ENCODE measurements at places on chromosomes 4 and X.

DNA sequence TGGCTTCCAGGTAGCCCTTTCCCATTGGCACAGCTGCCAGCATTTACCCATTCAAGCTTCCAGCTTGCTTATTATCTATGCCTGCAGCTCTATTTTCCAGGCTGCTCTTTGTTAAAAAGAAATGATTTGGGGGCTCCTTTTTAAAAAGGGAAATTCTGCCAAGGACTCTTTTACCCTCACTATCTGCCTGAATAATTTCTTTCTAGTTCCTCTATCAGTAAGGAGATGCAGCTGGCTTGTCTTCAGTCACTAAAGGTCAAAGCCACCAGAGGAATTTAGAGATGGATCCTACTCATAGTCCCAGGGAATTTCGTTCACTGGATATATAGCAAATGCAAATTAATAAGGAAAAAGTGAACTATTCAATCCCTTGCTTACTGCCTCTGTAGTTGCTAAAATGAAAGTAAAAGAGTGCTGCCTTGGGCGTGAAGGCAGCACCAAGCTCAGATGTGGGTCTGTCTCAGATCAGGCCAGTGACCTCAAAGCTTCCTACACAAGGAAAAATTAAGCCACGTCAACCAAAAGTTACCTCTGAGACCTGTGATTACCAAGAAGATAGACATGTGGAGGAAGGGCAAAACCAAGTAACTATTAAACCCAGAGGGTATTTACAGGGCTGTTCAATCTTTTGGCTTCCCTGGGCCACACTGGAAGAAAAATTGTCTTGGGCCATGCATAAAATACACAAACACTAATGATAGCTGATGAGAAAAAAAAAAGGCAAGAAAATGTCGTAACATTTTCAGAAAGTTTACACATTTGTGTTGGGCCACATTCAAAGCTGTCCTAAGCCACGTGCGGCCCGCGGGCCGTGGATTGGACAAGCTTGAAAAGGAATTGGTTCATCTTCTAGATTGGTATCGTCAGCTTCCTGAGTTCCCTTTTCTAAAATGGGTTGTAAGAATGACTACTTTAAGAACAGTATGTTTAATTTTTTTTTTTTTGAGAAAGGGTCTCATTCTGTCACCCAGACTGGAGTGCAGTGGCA is 5.3 kb downstream of the ARSF start:
- no peak for DNase-seq

DNA sequence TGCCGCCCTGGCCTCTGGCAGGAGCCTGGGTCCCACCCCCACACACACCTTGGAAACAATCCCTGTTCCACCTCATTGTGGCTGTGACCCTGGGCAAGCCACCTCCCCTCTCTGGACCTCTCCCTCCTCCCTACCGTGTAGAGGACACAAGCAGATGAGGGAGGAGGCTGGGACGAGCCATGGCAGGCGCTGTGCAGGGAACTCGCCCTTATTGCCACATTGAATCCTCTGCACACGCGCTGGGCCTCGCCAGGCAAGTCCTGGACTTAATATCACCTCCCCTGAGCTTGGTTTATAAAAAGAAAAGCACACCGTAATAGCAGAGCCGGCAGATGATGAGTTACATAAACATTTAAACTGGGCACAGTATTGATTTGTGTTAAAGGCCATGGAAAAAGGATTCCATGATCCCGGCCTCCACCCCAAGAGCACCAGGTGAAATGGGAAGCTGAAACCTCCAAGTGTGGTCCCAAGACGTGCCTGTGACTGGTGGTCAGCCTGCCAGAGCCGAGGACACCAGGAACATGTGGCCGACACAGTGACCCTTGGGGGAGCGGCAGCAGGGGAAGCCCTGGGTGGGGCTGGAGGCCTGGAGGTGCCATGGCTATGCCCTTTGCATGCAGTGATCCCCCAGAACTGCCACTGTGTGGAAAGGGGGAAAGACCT is 81.1 kb downstream of the PPP2R2C start:
- no peak for DNase-seq

DNA sequence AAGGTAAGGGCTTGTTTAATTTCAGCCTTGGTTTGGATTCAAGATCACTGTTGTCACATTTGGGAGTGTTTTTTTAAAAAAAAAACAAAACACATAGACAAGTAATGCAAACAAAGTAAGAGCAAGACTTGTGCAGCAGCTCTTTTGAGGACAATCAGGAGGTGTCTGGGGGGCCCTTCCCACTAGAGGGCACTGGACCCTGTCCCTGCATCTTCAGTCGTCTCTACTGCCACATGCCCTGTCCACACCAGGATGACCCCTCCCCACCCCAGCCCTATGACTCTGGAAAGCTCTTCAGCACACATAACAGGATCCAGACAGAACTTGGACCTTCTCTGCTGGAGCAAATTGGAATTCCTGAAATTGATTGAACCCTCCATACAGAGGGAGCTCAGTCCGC is 71.0 kb downstream of the USP46 start:
- DNase-seq = no peak

- no peak for DNase-seq
Measured at GRCh38 chr4:4750187-4750586, 109.3 kb upstream of the MSX1 start.

DNA sequence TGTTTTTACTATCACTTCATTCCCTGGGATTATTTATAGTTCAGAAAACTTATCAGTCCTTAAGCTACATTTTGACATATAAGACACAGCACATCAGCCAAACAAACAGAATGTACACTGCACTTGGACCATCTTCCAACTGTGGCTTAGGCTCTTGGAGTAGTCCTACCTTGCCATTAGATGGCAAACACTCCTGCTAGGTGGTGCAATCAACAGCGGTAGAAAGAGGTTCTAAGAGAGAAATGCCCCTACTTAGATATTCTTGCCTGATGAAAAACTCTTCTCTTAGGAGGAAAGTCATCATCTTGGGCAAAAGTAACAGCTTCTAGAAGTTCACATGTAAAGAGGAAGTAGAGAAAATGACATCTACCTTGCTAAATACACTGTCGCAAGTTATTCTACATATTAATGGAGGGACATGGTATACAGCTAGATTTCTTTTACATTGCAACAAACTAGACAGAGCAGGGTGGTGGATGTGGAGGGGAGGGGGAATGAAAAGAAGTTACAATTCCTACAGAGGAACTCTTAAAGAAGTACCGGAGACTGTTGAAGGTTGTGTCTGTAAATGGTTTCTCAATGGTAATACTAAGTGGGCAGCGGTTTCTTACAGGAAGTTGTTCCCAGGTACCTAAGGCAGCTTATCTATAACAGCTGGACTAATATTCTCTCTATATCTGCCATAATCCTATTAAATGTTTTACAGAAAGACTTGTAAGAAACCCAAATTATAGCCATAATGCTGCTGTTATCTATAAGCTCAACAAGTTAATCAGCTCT is 8.1 kb upstream of the STPG2 start:
- DNase-seq = no peak

- no peak for DNase-seq
Measured at GRCh38 chr4:84862064-84862463, 104.4 kb downstream of the WDFY3 start.

GRCh38 chr4:17708992-17709762 is 72.2 kb downstream of the FAM184B start:
- no peak for DNase-seq

DNA sequence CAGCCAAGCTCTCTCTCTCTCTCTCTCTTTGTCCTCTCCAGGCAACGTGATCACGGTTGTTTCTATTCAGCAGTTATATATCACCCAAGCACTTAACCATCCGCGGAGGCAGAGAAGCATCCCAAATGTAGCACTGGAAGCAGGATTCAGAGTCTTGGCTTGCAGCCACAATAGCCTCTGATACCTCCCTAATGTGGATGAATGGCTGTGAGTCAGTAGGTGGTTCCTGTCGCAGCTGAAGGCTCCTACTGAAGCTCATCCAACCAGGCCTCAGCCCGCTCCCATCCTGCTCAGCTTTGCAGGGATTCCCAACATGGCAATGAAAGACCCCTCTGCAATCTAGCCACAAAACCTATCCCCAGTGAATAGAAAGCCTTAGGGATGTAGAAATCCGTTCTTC is 5.1 kb downstream of the HS6ST2 start:
- DNase-seq = no peak

DNA sequence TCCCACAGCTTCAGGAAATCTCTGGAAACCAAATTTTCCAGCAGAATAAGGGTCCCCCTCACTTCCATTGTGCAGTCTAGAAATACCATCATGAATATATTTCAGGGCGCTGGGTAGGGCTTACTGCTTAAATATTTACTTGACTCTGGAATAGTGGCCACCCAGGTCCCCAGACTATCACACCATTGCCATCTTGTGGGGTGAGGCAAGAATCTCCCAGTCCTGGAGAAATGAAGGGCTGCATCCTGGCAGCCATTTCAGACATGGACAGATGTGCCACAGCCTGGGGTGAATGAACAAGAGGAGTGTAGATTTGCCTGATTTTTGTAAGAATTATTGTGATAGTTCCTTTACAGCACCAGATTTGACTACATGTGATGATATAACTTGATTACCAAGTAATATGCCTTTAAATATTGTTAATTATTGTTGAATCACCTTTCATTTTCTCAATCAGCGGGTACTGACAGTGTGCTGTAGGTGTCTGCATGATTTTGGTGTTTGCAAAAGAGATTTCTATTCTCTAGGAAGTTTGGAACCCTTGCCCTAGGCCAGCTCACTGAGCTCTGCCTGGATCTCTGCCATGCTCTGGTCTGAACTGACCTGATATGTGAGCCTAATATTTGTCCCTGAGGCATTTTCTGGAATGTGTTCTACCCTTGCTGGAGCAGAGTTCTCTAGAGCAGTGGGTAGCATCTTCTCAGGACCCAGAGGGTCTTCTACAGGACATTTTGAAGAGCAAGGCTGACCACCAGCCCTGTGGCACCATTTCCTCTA is 183.4 kb downstream of the KIT start:
- no peak for DNase-seq

GRCh38 chrX:80765220-80765625 is 44.5 kb downstream of the BRWD3 start:
- no peak for DNase-seq

- no peak for DNase-seq
Measured at GRCh38 chr4:2366252-2367192, 51.9 kb downstream of the ZFYVE28 start.

DNA sequence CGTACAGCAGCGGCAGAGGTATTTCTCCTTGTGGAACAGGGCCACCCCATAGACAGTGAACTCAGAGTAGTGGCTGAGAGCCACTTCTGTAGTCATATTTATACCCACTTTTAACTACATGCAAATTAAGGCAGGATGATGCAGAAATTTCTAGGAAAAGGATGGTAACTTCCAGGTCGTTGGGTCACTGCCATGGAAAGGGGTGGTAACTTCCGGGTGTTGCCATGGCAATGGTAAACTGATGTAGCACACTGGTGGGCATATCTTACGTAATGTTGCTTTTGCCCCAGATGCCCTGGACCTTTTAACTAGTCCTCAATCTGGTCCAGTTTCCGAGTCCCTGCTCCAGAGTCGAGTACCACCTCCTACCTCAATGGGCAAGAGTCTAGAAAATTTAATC is 154.8 kb upstream of the AGA start:
- no peak for DNase-seq

DNA sequence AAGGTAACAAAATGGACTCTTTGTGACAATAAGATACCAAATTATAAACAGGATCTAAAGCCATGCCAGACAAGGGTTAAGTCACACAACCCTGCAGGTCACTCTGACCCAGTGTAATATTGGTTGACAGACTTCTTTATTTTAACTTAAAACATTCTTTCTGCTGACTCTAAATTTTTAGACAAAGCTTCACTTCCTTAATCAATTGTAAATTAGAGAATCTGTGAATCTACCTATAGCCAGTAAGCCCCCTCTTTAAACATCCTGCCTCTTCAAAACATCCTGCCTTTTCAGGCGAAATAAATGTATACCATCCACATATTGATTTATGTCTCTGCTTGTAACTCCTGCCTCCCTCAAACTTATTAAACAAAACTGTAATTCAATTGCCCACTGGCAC is 14.2 kb downstream of the NUDT6 start:
- no peak for DNase-seq

- DNase-seq = no peak
Measured at GRCh38 chr4:38512840-38513239, 151.2 kb upstream of the KLF3 start.

GRCh38 chr4:142351958-142352357 is 494.1 kb downstream of the INPP4B start:
- no peak for DNase-seq

DNA sequence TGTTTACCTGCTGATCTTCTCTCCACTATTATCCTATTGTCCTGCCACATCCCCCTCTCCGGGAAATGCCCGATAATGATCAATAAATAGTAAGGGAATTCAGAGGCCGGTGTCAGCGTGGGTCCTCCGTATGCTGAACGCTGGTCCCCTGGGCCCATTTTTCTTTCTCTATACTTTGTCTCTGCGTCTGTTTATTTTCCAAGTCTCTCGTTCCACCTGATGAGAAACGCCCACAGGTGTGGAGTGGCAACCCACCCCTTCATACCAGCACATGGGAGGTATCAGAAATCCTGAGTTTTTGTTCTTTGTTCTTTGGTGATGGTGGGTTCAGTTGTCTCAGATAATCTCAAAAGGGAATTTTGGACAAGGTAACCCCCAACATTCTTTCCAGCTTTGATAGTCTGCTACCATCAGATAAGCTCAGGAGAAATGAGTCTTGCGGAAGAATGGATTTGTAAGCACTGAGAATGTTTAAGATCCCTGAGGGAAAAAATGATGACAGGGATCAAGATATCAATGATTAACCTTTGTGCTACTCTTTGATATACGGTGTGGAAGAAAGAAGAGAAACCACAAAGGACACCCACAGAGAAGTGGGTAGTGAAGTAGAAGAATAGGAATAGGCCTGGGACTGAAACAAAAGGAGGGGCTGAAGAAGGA is 117.9 kb downstream of the CEP44 start:
- no peak for DNase-seq

DNA sequence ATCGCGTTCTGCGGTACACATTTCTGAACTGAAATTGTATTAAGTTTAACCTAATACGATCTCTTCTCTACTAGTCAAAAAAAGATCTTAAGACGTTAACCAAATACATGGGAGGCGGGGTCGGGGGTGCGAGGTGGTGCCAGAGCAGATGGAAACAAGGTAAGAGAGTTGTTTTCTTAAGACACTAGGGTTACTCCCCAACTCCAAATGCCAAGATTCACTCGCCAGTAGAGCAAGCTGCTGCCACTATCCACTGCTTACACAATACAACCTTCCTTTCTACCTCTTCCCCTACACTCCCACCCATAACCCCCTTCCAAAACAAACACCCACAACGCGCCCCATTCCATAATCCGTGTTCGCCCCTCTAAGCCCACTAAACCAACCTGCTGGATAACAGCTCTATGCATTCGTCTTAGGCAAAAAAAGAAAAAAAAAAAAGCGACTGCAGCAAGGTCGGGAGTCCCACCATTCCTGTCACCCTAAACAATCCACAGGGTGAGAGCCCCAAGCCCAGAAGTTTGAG is 1.3 kb downstream of the LCORL start:
- no peak for DNase-seq

DNA sequence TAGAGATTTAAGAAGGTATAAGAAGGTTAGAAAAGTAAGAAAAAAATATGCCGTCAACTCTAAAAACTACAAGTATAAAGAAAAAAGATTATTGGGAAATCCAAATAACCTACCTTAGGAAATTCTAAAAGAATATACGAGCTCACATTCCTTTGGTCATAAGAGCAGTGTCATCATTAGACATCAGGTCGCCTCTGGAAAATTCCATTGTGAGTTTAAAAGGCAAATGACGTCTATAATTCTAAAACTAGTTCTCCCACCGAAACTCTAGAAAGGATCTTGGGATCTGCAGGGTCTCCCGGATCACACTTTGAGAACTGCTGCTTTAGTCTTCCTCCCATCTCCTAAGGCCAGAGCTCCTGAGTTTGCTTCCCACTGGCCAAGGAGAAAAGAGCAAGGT is 518 bp upstream of the SAT1 start:
- no peak for DNase-seq
